ENCODE measurements at places on chromosomes 5 and 9. TPM values are rescaled to one million over a fixed set of nuclear protein-coding genes. Genes with fewer than 3 reads are reported as not detected.

Gene SPINK4
- total RNA-seq, result not detected

Gene CDKN2B-AS1
- 6.4 TPM for total RNA-seq

Gene C9orf50
- not detected for total RNA-seq

Gene TGFBI
- 227 TPM for total RNA-seq

Gene IL13
- not detected for total RNA-seq

Gene AFAP1L1
- total RNA-seq, result 10.8 TPM

Gene OLFM1
- 1.5 TPM for total RNA-seq

Gene FBN2
- 45.1 TPM for total RNA-seq

Gene CA9
- 1.5 TPM for total RNA-seq

Gene SPEF2
- total RNA-seq, result 5.7 TPM

Gene CACFD1
- 18.0 TPM for total RNA-seq

Gene CSF1R
- under 0.01 TPM for total RNA-seq

Gene NR3C1
- total RNA-seq, result 132 TPM

Gene BARX1
- 0.09 TPM for total RNA-seq

Gene MSX2
- under 0.01 TPM for total RNA-seq

Gene TMC1
- 0.36 TPM for total RNA-seq

Gene SLC31A1
- 32.9 TPM for total RNA-seq

Gene LEAP2
- total RNA-seq, result 0.18 TPM

Gene CDH18
- 2.2 TPM for total RNA-seq

Gene ESM1
- total RNA-seq, result 1.1 TPM

Gene PCDHGA8
- total RNA-seq, result 2.5 TPM

Gene SPATA6L
- total RNA-seq, result 1.2 TPM

Gene SURF1
- 25.1 TPM for total RNA-seq

Gene NUTM2G
- total RNA-seq, result not detected

Gene ORM1
- total RNA-seq, result not detected

Gene AGXT2
- not detected for total RNA-seq

Gene NTRK2
- 3.3 TPM for total RNA-seq

Gene FOXD4L3
- not detected for total RNA-seq

Gene ATOX1
- 28.6 TPM for total RNA-seq

Gene CNTFR
- total RNA-seq, result not detected

Gene MLANA
- total RNA-seq, result not detected

Gene WNK2
- not detected for total RNA-seq

Gene NME5
- total RNA-seq, result 6.0 TPM

Gene SSBP2
- 34.3 TPM for total RNA-seq

Gene PAEP
- total RNA-seq, result not detected

All from fibroblast of the aortic adventitia (primary cell).